ENCODE measurements at places on chromosomes 3 and 15.

DNA sequence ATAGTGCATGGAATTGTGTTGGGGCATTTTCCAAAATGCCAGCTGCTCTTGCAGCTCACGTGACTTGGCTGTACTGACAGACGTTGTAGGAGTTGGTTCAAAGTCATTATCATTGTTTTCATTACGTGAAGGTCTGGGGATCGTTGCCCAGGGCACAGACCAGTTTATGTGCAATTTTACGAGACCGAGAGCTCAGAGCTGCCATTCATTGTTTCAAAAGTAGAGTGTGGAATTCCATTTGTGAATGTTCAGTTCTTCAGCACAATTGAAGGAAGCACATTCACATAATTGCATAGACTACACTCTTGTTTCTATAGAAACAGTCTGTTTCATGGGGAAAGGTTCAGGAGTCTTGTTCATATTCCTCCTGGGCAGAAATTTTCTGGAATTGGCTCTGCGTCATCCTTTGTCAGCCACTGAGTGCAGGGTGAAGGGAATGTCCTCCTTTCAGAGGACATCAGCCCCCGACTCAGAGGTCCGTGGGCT is 54.5 kb downstream of the GABRG3 start:
- DNase-seq, result no peak

DNA sequence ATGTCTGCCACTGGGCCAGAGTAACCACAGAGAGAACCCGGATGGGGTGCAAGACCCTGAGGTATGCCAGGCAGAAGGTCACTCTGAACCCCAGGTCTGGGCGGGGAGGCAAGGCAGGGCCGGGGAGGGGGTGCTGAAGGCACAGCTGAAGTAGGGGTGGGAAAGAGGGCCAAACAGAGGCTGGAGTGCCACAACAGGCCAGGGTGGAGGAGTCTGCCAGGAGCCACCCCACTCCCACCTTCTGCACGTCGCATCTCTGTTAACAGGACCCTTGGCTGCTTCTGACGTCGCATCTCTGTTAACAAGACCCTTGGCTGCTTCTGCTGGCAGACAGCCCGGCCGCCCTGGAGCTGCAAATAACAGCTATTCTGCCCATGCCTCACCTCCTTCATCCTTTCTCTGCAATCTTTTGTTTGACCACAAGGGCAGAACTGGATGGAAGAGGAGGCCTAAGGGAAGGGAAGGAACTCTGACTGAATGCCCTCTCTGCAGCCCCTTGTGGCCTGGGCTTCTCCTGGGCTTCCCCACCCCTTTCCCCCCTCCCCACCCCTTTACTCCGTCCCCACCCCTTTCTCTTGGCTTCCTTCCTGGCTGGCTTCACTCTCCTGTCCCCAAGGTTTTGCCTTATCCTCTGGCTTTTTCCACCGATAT is 20.6 kb upstream of the FBLN2 start:
- DNase-seq, result no peak

GRCh38 chr3:8488411-8488810 is 13.2 kb upstream of the LMCD1 start:
- DNase-seq, result no peak

DNA sequence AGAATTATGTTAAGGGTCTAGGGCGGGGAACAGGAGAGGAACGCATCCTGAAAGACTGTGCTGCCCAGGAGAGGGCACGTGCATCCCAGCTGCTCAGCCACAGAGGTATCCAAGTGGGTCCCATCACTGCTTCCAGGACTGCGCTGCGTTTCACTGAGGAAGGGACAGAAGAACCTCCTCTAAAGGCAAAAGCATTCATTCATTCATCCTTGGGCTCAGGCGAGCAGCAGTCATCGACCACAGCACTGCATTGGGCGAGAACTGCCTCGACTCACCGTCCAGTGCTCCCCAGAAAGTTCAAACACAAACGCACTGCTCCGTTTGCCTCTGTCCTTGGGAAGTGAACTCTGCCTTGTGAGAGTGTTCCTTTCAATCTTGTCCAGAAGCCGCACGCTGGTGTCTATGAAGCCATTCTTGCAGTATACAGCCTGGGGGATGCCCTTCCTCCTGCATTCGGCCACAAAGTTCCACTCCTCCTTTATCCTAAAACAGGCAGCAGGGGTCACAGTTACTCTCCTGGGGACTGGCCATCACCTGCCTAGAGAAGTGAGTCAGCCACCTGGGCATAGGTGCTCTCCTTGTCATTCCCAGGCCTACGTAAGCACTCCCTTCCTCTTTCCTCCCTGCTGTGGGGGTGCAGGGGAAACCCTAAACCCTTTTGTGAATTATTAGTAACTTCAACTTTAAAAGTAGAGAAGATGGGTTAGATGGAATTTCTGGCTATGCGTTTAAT is 21.2 kb downstream of the LRRC2 start:
- DNase-seq, result no peak

- no peak for DNase-seq
Measured at GRCh38 chr15:39554746-39555387, 26.0 kb upstream of the THBS1 start.

DNA sequence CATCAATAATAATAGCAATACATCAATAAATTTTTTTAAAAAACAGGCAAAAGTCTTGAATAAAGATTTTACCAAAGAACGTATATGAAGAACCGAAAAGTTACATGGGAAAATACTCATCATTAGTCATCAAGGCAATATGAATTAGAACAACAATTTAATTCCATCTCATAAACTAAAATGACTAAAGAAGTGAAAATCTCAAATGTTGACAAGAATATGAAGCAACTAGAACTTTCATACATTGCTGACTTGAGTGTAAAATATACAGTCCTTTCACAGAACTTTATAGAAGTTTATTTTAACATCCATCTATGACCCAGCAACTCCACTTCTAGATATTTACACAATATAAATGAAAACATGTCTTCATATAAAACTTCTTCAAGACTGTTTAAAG is 35.3 kb upstream of the ABHD10 start:
- no peak for DNase-seq

- DNase-seq, result no peak
Measured at GRCh38 chr3:4447295-4447999, 19.6 kb downstream of the SUMF1 start.

- no peak for DNase-seq
Measured at GRCh38 chr15:66951531-66952320, 113.7 kb upstream of the SMAD3 start.

DNA sequence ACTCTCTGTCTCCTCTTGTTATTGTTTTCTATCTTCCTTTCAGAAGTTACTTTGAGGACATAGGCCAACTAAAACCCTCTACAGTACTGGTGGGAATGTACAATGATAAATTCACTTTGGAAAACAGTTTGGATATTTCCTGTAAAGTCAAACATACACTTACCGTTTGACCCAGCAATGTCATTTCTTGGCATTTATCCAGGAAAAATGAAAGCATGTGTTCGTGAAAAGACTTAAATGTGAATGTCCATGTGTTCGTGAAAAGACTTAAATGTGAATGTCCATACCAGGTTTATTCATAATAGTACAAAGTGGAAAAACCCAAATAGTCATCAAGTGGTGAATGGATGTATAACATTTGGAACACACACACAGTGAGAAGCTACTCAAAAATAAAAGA is 361.5 kb upstream of the DPH6 start:
- DNase-seq, result no peak

- DNase-seq, result no peak
Measured at GRCh38 chr3:54875596-54876268, 52.1 kb downstream of the LRTM1 start.

- DNase-seq, result no peak
Measured at GRCh38 chr3:59446775-59447465, 397.1 kb upstream of the CFAP20DC start.

GRCh38 chr15:93451265-93451664 is 362.3 kb upstream of the RGMA start:
- no peak for DNase-seq

GRCh38 chr3:127539366-127540060 is 51.0 kb downstream of the TPRA1 start:
- no peak for DNase-seq

DNA sequence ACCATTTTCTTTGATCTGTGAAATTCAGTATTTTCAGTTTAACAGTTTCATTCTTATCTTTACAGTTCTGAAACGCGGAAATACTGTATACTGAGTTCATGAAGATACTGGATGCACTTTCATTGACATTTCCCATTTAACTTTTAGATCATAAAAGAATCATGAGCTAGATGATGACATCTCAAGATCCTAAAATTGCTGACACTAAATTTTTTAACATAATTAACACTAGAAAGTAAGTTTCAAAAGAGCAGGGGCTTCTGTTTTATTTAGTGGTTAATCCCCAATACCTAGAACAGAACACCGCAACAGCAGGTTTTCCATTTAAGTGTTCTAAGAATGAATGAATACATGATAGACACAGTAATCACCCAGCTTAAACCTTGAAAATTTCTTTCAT is 54.2 kb downstream of the SHQ1 start:
- DNase-seq, result no peak

DNA sequence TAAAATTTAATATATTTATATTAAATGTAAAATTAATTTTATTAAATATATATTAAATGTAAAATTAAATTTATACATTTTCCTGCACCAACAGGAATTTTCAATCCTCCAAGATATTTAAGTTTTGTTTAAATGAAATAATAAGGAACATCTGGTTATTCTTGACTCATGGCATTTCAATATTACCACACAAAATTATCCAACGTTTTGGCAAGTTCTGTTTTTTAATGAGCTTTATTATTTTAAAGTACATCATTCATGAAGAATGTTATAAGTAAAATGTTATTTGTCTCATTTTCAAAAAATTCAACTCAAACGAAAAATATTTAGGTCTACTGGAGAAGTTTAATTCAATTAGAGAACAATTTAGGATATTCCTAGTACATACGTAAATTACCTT is 811.4 kb downstream of the NAALADL2 start:
- DNase-seq, result no peak

- no peak for DNase-seq
Measured at GRCh38 chr3:131393868-131394267, 12.3 kb downstream of the NUDT16 start.

DNA sequence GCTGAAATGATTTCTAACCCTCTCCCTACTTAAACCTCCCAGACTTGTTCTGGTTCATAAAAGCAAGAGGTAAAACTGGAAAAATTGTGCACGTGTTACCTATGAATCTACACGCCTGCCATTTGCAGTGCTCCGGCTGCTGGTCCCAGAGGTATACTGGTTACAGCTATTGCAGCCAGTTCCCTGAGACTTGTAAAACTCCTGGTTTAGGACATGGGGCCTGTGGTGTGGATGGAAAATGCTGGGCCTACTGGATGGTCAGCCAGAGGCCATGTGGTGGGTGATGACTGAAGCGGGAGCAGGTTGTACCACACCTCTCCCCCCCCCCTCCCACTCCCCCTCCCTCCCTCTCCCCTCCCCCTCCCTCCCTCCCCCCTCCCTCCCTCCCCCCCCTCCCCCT is 45.0 kb downstream of the SENP2 start:
- no peak for DNase-seq

Data from CD4-positive, alpha-beta T cell treated with Interleukin-6 for 4 hours (primary cell).